Activated naive CD4-positive, alpha-beta T cell treated with anti-CD3 and anti-CD28 coated beads, Interleukin-2, amount 50 U/mL, for 72 hours (primary cell): ENCODE measurements at places on chromosomes 6 and 20.
A peak's percentile ranks its signal among the peaks of the same experiment; 100 is the strongest.

GRCh38 chr6:13261464-13261994, 66.8 kb downstream of the TBC1D7 start:
- no peak for DNase-seq

DNA sequence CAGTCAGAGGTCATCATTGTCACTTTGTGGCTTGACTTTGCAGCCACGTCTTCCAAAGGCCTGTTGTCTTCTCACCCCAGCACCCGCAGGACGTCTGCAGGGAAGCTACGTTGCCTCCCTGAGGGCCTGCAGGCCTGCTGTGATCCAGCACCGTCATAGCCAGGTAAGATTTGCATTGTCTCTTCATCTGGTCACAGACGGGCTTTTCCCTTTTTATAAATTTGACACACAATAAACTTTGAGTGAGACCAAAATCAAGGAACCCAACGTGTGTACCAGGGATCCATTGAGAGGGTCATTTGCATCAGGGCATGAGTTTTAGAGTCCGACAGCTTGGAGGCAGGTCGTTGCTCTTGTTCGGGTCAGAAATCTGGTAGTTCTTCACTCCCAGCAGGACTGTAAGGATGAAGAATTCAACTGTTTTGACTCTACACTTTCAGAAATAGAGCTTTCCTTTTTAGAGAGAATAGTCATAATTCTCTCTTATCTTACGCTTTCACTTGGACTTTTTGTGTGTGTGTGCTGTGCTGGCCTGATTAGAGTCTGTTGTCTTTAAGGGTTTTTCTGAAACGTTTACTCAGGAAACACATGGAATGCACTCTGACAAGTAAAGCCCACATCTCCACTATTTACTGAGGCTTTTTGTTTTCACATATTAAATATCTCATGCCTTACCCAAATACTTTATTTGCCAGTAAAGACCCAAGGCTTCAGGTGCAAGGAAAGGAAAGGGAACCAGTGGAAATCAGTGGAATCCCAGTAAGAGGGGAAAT, 177.2 kb upstream of the TAB2 start:
- DNase-seq, result peak; percentile 83

DNA sequence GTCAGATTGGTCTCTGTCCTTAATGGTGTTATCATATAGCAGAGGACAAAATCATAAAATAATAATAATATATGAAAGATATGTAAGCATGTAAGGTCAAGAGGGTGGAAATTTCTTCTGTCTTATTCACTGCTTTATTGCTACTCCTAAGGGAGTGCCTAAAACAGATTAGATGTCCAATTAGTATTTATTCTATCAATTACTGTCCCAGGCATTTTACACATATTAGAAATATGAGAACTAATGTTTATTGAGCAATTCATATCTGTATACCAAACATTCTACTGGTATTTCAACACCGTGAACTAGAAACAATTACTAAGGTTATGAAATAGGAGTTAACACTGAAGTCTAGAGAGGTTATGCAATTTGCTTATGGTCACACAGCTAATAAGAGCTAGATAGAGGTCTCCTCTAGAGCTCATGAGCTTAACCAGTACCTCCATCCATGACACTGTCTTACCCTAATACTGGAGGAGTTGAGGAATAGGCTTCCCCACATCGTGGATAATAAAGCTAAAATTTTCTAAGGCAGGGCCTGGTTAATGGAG, 302.3 kb downstream of the PLCB1 start:
- no peak for DNase-seq

GRCh38 chr6:14945461-14946185, 300.2 kb upstream of the JARID2 start:
- DNase-seq, result no peak

GRCh38 chr6:116648156-116648555, 20.4 kb downstream of the ZUP1 start:
- no peak for DNase-seq

DNA sequence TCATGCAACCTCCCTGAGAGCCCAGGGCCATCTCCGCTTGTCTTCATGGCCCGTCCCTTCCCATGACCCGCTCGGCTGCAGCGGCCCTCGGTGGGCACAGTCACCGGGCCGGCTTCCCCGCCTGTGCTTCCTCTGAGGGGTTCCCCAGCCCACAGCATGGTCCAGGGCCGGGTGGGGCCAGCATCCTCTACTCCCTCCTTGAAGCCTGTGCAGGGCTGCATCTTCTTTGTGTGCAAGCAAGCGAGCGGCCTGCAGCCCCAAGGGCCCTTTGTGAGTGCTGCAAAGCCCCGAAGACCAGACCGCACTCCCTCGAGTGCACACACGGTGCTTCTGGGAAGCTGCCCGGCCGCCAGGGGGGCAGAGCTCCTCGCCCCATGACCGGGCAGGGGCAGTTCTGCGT, 265.8 kb downstream of the TAF4 start:
- DNase-seq, result no peak

DNA sequence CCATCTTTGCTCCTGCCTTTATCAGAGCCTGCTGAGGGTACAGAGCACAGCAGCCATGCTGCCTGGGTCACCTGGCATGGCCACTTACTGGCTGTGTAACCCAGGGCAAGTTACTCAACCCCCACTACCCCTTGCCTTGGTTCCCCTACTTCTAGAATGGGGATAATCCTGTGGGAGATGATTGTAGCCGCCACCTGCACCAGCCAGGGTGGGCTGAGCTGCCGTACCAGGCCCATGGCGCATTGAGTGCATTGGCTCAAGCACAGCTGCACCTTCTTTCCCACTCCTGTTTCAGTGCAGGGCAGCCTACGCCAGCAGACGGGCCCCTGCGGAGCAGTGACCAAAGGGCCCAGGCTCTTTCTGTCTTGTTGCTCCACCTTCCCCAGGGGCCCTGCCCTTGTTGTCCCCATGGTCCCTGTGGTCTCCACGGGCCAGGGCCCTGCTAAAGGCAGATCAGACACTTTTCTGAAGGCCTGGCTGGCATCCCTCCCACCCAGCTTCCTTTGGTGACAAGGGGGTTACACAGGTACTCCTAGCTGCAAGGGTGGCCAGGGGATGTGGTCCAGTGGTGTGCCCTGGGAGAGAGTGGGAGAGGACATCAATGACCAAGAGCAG, 159.4 kb upstream of the MLN start:
- DNase-seq, result no peak

DNA sequence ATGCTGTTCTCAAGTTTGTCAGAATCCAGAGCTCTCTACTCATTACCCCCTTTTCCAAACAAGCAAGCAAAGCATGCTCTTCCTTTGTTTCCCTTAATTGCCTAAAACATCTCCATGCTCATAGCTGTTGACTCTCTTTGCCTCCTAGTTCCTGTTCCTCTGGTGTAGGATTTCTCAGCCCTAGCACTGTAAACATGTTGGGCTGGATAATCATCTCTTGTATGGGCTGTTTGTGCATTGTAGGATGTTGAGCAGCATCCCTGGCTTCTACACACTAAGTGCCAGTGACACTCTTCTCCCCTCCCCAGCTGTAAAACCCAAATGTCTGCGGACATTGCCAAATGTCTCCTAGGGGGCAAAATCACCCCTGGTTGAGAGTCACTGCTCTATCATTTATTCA, 14.0 kb downstream of the PPARD start:
- no peak for DNase-seq

DNA sequence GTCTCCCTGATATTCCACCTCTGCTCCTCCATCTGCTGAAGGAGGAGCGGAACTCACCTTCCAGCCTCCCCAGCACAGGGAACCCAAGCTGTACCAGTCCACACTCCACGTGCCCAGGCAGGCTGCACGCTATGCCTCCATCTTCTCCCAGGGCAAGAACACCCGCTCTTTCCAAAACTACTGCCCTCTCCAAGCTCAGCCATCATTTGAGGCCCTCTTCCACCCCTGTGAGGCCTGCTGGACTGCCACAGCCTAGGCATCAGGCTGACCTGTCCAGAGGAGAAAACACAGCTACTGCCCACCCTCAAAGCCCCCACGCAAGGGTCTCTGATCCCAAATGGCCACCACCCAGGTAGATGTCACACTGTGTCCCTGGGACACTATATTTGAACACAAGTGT, 99.9 kb downstream of the PRND start:
- no peak for DNase-seq

- no peak for DNase-seq
Observed at GRCh38 chr6:135796643-135797305, 54.7 kb upstream of the PDE7B start.

GRCh38 chr6:43250992-43251373, 7.7 kb downstream of the TTBK1 start:
- DNase-seq, result no peak

GRCh38 chr6:72182337-72183246, 296.2 kb downstream of the RIMS1 start:
- DNase-seq, result no peak

DNA sequence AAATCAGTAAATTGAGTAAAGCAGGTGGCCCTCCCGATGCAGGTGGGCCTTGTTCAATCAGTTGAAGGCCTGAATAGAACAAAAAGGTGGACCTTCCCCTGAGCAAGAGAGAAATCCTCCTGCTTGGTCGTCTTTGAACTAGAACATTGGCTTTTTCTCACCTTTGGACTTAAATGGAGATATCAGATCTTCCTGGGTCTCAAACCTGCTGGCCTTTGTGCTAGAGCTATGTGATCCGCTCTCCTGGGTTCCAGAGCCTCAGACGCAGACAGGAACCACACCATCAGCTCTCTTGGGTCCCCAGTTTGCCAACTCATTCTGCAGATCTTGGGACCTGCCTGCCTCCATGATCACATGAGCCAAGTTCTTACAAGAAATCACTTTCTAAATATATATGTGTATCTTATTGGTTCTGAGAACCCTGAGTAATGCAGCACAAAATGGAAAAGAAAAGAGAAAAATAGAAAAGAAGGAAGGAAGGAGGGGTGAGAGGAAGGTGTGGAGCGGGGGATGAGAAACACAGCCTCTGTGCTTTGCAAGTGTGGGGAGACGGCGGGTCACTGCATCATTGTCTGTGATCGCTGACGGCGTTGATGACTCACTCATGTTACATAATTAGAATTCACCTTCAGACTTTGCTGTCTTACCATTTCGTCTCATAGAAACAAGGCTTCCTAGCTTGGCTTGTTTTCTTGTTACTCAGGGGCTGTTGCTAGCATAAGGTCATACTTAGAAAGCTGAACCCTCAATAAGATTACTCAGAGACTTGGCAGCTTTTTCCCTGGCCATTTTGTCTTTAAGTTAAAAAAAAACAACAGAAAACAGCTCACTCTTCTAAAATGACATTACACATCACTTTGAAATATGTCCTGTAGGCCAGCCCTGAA, 85.7 kb upstream of the NEDD9 start:
- no peak for DNase-seq

DNA sequence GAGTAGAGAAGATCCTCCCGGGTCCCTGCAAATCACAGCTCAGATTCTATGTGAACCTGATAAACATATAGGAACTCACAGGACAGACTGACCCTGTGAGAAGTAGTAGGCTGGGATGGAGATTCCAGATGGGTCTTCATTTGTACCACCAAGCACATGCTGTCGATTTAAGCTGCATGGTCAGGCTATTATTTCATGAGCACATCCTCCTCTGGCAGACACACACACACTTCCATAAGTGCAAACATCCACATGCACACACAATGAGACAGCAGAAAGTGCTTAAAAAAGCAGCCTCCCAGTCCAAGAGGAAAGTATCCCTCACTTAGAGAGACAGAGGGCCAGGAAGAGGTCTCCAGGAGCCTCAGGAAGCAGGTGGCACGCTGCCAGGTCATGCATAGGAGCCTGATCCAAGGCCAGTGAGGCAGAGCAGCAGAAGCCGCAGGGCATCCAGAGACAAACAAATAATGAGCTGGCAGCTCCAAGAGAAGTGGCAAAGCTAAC, 131.8 kb downstream of the UNC5CL start:
- DNase-seq, result no peak

- DNase-seq, result no peak
Observed at GRCh38 chr20:44582311-44583025, at the start of gene PKIG. Gene PKIG (plus strand): TSS chr20:44582579. CDS start chr20:44614557, 31,978 bp downstream.
